COR-L47 (cell line): ENCODE measurements at places on chromosomes 3 and 15.

GRCh38 chr15:71089801-71090200 lies 25.5 kb upstream of the THSD4 start:
- no peak for DNase-seq

DNA sequence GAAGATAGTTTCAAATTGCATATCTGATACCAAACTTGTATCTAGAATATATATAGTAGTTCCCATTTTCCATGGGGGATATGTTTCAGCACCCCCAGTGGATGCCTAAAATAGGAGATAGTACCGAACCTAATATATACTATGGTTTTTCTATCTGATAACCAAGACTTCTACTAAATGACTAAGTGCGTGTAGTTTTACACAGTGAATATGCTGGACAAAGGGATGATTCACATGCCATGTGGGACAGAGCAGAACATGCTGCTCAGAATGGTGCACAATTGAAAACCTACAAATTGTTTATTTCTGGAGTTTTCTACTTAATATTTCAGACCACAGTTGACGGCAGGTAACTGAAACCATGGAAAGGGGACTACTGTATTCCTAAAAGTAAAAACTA lies 73.4 kb upstream of the TP63 start:
- DNase-seq = no peak

DNA sequence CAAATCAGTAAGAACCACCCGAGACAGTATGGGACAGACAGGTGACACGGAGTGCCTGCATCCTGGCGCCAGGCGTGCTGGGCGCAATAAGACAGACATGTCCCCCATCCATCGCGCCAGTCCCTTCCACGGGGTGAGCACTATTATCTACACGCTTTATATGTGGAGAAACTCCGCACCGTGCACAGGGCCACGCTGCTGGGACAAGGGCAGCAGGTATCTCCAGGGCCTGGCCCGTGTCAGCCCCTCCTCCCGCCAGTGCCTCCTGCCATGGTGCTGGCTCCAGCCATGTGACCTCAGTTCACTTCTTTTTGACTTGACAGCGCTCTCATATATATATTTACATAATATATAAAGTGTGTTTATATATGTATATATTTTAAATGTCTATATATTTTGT lies 42.6 kb downstream of the TNK2 start:
- no peak for DNase-seq

- DNase-seq = no peak
These were observed 49.2 kb downstream of the ARHGAP11B start for GRCh38 chr15:30675126-30675525.

GRCh38 chr3:53122933-53123305 lies 7.3 kb downstream of the RFT1 start:
- no peak for DNase-seq
